ENCODE measurements at places on chromosomes 12 and 14.
A peak's percentile ranks its signal among the peaks of the same experiment; 100 is the strongest.

DNA sequence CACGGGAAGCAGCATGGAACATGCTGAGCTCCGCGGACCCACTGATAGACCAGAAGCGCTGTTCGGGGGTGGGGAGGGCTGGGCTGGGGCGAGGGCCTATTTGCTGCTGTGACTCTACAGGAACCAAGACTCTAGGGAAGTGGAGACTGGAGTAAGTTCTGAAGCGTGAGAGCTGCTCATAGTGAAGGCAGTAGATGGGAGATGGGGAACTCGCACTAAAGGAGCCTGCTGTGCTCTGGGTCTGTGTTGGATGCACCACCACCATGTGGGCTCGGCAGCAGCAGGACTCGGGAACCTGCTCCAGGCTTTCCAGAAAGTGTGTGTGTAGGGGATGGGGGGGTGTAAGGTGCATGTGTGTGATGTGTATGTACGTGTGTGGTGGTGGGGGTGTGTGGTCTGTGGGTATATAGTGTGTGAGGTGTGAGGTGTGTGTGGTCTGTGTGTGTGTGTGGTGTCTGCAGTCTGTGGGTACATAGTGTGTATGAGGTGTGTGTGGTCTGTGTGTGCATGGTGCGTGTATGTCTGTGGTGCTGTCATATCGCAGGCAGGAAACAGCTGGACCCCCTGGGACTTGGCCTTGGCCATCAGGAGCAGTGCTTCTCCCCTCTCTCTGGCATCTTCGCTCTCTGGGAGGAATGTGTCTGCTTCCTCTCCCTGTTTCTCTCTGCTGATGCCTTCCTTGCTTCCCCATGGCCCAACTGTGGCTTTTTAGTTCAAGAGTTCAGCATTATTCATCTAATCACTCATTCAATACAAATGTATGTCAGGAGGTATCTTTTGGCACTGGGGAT is 378.9 kb downstream of the FUT8 start:
- DNase-seq = no peak

DNA sequence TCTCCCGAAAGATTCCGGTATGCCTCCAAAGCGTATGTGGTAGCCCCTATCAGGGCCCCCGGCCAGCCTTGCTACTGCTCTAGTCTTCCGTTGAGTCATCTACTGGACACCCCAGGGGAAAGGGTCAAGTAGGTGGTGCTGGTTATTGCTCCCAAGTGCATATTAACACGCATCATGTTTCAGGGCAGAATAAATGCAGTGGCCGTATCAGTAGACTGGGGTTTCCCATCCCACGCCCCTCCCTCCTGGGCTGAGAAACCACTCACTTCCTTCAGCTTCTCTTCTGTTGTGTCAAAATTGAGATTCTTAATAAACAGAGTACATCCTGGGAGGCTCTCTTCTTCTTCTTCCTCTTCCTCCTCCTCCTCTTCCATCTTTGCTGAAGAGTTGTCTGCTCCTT is 39.3 kb downstream of the RBM19 start:
- DNase-seq = no peak

DNA sequence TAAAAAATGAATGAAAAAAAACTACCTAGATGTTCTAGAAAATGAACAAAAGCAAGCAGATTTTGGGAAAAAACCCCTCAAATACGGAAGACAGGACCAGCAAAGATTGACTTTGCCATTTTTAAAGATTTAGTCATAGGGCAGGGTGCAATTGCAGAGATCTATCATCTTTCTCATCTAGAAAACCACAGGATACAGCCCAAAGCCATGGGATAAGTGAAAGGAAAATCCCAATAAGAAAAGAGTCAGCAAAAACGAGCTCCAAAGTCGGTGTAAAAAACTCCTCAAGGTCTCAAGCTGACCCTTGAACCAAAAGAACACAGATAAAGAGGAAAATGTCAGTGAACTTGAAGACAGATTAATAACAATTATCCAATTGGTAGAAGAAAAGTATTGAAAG is 28.0 kb downstream of the CEP290 start:
- no peak for DNase-seq

- no peak for DNase-seq
These were observed 282.2 kb downstream of the RPL10L start for GRCh38 chr14:46369391-46369790.

DNA sequence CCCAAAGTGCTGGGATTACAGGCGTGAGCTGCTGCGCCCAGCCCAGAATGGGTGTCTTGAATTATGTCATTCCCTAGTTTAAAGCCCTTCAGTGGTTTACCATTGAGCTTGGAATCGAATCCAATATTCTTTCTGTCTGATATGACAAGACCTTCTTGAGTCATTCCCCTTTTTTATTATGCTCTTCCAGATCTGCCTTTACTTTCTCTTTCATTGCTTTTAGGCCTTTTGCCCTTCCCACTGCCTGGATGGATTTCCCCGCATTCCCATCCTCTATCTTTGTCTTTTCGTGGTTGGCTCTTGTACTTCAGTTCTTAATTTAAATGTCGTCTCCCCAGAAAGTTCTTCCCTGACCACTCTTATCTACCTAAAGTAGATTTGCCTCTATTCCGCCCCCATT is 1.6 kb downstream of the TRAFD1 start:
- DNase-seq = no peak

GRCh38 chr12:91804533-91804932 is 341.1 kb downstream of the BTG1 start:
- DNase-seq = no peak

DNA sequence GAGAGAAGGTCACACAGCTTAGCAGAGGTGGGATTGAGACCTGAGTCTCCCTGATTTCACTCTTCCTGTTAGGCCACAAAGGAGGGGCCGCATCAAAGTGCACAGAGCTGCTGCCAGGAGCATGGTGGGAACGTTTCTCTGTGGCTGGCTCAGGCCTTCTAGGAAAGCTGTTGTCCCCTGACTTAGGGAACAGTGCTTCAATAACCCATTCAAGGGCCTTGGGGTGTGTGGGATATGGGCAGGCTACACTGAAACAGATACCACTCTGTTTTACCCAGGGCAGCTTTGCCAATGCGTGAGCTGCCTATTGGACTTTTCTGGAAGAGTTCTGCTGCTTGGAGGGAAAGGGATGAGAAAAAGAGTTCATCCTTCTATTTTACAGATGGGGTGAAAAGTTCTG is 110.0 kb downstream of the ADCK1 start:
- DNase-seq = no peak

GRCh38 chr14:94670692-94671285 is 58.6 kb downstream of the SERPINA3 start:
- DNase-seq = no peak

DNA sequence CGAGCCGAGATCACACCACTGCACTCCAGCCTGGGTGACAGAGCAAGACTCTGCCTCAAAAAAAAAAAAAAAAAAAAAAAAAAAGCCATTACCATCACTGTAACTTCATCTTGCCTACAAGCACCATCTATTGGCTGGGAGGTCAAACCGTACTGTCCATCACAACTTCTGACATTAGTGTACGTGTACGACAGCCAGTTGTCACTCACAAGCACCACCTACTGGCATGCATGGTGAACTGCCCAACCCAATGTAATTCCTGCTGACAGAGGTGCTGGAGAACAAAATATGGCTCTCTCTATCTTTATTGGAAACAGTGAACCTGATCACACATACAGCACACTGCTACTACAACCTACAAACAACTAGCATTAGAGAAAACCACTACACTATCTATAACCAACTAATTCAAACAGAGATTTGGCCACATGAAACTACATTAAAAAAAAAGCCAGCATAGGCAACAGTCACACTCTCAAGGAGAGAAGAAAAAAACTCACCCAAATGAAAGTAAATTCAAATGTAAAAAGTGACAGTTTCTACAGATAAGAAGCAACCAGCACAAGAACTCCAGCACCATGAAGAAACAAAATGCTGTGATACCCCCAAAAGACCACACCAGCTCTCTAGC is 82.3 kb downstream of the PUS7L start:
- DNase-seq = no peak

DNA sequence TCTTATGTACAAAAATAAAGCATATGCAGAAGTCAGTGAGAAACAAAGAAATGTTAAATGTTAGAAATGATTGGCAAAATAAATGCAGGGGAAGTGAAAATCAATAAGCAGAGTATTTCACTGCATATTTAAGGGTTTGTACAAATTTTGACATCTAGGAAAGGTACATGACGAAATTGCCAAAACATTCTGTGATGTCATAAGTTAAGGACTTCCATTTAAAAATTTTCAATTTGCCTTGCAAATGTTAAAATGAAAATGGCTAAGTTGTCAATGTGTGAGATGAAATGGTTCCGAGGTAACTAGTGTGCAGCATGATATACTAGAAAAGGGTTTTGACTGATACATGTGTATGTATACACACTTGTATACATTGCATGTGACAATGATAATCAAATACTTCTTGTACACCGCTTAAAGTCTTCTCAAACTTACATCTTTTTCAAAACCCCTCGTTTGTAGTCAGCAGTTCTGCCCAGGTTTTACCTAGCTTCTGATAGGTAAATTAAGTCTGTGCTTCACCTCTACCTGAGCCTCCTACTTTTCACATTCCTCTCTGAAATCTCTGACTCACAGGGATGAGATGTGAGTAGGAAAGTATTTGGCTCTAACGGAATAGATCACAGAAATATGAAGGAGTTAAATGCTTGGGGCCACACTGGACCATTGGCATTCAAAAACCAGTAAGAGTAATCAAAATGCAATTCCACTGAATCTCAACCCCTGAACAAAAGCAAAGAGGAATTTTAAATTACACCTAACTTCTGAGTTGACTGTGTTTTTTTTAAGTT is 442.4 kb upstream of the FOXG1 start:
- DNase-seq = no peak

DNA sequence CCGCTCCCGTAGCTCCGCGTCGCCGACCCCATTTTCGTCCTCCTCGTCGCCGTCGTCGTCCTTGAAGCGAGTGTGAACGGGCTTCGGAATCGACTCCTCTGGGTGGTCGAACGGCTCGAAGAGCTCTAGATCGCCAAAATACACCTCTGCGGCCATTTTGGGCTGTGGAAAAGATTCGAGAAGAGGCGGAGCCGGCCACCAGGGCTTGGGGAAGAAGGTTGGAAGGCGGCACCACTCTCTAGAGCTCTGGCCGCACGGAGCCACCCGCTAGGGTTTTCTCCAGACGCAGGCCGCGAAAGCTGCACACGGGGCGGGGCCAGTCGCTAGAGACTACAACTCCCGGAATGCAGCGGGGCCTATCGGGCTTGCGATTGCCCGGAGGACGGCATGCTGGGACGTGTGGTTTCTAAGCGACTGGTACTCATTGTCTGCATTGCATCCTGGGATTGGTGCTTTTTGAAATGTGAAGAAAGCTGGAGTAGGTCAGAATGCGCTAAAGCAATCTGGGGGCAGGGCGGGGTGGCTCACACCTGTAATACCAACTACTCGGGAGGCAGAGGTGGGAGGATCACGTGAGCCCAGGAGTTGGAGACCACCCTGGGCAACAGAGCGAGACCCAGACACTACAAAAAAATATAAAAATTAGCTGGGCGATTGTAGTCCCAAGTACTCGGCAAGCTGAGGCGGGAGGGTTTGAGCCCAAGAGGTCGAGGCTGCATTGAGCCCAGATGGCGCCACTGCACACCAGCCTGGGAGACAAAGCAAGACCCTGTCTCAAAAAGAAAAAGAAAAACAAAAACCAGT is at the start of gene ZCCHC8:
ZCCHC8 (minus strand) TSS at position 248 of the 804 bp plus-strand sequence; CDS start at position 156, 92 bp downstream.
- peak; percentile 95 for DNase-seq

GRCh38 chr12:53941750-53942149 is 3.1 kb downstream of the HOXC13 start:
- DNase-seq = no peak

DNA sequence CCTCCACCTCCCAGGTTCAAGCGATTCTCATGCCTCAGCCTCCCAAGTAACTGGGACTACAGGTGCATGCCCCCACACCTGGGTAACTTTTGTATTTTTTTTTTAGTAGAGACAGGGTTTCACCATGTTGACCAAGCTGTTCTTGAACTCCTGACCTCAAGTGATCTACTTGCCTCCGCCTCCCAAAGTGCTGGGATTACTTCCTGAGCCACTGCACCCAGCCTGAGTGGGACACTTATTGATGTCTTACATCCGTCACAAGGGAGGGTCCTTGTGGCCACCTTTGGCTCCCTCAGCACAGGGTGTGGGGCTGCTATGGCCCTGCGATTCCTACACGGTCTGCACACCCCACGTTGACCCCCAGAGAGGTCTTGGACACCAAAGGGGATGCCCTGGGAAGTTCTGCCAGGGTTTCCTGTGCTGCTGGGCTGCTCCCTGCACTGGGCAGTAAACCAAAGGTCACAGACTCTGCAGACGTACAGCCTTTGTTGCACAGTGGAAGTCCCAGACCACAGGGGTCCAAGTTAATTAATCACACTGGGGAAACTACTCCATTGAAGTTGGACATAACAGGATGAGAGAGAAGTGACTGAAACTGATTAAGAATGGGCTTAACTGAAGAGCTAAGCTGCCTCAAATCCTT is 95.7 kb downstream of the SAMD4A start:
- DNase-seq = no peak
